ENCODE measurements at places on chromosomes 1 and 21.

DNA sequence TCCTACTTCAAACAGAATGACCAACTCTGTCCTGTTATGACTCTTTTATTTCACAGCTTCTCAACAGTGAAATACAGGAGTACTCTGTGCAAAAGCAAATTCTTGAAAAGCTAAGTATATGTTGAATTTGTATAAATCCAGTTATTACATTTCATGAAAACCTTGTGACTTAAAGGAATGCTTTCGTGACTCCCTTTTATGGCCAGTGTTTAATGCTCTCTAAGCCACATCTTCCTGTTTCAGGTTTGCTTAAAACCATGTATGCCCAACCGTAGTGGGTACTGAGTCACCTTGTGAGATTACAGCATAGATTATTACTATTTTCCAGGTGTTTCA, 40.2 kb upstream of the KIF1B start:
- no peak for DNase-seq

GRCh38 chr21:33339135-33339534, 14.4 kb downstream of the IFNAR1 start:
- DNase-seq = no peak

DNA sequence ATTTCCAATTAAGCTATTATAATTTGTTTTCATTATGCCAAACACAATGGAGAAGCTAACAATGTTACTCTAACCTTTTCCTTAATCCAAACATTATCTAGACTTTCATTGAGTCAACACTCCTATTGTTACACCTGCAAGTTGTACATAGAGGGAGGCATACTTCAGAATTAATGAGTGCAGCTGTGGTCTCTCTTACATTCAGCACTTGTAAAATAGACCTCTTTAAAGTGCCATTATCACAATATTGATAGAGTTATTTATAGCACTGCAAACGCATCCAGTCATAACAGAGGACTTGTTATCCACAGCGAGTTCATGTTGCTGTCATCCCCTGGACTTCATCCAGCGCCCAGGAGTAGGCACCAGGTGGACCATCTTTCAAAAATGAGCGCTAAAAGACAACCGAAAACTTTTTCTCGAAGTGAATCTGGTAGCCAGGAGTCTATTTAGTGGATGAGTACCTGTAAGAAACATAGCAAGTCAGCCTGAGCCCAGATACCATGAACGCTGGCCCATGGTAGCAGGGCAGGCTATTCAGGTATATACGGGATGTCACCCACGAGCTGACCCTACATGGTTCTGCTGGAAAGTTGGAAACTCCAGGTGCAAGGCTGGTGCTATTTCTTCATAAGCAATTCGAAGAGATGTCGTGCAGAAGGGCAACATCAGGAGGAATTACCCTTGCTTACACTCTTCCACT, 70.6 kb upstream of the NFIA start:
- DNase-seq = no peak

GRCh38 chr21:31660259-31660565, 719 bp downstream of the SOD1 start:
- no peak for DNase-seq

DNA sequence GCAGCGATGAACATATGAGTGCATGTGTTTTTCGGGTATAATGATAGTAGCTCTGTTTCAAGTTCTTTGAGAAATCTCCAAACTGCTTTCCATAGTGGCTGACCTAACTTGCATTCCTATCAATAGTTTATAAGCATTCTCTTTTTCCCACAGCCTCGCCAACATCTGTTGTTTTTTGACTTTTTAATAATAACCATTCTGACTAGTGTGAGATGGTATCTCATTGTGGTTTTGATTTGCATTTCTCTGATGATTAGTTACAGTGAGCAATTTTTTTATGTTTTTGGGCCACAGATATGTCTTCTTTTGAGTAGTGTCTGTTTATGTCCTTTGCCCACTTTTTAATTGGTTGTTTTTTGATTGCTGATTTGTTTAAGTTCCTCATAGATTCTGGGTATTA, 10.6 kb upstream of the RUNX1 start:
- no peak for DNase-seq

DNA sequence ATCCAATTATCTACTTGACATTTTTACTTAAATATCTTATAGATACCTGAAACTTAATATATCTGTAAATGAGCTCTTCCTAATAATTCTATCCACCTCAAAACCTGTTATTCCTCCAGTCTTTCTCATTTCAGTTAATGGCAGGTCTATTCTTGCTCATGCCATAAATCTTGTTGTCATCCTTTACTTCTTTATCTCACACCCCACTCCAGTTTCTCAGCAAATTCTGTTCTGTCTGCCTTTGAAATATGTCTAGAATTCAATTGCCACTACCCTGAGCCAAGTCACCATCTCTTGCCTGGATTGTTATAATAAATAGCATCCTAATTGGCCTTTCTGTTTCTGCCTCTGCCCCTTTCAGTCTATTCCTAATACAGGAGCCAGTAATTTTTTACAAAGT, 105.8 kb downstream of the MAN1A2 start:
- no peak for DNase-seq

DNA sequence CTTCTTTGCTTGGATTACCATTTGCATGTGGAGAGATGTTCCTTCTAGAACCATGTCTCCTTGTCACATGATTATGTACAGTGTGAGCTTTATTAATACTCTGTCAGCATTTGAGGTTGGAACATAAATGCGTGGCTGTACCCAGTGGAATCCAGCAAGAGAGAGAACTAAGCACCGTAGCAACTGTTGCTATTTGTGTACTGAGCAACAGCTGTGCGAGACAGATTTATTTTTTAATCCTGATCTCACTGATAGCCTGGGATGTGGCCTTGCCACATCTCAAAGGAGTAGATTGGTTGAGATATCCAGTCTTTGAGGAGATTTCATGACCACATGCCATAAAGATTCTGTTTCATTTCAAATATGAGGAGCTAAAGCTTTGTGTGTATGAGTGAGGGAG, 43.4 kb downstream of the KIF1B start:
- DNase-seq = no peak

GRCh38 chr1:221117548-221117951, 238.3 kb downstream of the HLX start:
- no peak for DNase-seq

GRCh38 chr1:113545626-113546025, 155.3 kb downstream of the MAGI3 start:
- no peak for DNase-seq

DNA sequence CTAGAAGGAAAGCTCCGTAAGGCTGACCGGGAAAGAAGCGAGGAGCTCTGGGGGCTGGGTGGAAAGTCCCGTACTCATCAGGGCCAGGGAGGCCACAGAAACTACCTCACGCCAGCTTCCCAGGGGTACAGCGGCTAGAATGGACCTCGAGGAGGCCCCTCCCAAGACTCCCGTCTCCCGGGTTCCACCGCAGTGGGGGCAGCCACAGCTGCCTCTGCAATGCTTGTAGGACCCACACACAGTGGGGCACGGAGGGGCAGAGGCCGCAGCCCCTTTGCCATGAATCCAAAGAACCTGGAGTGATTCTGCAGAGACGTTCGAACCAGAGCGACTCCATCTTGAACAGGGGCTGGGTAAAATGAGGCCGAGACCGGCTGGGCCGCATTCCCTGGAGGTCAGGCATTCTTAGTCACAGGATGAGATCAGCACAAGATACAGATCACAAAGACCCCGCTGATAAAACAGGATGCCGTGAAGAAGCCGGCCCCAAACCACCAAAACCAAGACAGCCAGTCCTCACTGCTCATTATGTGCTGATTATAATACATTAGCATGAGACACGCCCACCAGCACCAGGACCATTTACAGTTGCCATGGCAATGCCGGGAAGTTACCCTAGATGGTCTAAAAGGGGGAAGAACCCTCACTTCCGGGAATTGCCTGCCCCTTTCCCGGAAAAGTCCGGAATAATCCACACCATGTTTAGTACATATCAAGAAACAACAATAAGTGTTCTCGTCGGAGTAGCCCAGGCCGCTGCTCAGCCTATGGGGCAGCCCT, 1.6 kb upstream of the ANKRD65 start:
- DNase-seq = no peak

GRCh38 chr1:94468708-94469107, 50.5 kb downstream of the ABCD3 start:
- no peak for DNase-seq
